ENCODE measurements at places on chromosomes 5 and 9.

DNA sequence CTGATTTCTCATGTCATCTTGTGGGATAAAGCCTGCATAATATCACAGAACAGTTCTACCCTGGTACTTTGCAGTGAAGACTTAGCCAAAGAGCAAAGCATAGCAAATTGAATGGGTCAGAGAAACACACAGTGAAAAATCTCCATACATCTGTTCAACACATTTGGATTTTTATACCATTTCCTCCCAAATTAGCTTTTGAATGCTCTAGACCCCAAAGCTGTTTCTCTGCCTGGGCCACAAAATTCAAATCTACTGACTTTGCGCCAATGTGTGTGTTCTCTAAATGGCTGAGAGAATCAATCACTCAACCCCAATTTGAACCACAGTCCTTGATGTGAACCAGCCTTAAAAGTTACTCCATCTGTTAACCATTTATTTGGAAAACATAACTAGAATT, 236.9 kb upstream of the NFIL3 start:
- no peak for DNase-seq

DNA sequence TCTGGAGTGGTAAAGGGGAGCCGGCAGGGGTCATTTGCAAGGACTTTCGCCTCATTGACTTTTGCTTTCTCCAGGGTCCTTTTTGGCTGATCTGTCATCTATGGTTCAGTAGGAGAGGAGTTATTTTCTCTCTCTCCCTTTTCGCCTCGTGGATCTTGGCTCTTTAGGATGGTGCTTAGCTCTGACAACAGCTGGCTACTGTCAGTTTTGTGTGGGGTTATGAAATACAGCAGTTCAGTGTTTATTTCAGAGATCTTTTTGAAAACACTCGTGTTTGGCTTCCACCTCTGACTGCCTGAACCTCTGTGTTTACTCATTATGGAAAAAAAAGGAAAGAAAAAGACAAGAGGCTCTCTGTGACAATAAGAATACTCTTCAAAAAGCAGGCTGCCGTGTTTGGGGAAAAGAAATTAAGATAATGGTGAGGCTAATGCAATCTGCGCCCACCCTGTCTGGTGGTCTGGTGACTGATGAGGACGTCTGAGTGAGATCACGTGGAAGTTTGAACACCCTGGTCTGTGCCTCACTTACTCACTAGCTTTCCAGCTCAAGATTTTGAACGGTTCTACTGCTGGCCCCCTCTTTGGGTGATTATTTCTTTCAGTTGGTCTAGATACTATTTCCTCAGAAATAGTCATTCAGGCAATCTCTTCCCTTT, 567.7 kb downstream of the CAAP1 start:
- DNase-seq, result no peak

DNA sequence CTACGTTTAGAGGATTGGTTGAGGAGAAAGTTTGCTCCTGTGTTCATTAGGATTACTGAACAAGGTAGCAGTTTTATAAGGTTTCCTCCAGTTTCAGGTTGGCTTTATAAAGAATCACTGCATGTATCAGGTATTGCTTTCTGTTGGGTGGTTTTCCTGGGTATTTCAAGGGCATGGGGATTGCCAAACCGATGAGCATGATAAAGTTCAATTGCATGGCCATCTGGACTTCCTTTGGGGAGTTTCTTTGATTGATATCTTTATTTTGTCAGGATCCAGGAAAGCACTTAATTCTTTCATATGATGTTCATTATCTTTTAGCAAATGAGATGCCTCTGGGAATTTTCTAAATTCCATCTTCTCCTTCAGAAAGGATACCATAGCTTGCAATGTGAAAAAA, 10.3 kb upstream of the GABBR2 start:
- DNase-seq, result no peak

- DNase-seq, result no peak
Observed at GRCh38 chr9:107127608-107128007, 155.5 kb upstream of the RAD23B start.

DNA sequence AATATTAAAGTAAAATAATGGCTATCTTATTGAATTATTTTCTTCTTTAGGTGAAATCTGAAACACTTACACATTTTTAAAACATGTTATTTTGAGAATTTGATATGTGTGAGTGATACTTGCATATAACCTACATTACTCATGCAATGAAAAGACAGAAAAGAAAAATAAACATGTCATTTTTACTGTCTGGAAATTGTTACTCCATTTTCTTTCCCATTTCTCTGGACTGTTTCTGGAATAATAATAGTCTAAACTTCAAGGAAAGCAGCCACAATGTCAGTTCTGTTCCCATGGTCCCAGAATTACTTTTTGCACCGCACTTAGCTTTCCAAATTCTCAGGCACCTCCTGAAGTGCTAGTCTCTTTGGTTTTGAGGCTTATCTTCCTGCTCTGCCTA, 145.5 kb downstream of the PRR16 start:
- DNase-seq, result no peak

DNA sequence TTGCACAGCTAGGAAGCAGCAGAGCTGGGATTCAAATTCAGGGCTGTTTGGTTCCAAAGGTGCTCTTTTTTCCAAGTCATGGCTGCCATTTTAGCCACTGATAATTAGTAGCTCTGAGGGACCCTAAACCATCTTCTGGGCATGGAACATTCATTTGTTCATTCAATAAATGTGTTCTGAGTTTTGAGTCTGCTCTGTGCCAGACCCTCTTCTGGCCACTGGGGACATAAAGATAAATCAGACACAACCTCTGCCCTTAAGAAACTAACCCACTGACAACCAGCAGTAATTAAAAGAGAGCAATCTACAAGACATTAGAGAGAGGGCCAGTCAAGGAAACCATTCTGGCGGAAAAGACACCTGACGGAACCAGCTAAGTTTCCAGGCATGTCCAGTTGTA, 2.0 kb upstream of the CPEB4 start:
- DNase-seq, result no peak

DNA sequence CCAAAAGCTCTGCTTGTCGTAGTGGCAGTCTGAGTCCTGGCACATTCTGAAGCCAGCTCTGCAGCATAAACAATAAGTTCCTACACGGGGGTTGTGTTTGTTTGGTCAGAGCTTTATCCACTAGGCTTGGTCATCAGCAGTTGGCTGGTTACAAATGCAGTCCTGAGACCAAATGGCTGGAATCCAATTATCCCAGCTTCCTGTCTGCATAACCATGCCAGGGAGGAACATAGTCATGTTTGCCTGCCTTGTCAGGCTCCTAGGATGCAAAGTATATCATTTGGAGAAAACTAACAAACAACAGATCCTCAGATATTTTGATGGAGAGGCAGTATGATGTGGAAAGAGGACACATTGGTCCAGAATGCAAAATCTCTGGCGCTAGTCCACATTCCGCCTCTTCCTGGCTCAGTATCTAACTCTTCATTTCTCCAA, 85.8 kb downstream of the FBXO38 start:
- peak; percentile 8 for DNase-seq

All from RKO (cell line).